ENCODE measurements at places on chromosomes 3 and 15. TPM values are rescaled to one million over a fixed set of nuclear protein-coding genes. Genes with fewer than 3 reads are reported as not detected.

GATM gene
- total RNA-seq: 1.3 TPM

BCL6 gene
- total RNA-seq: 41.0 TPM

CASR gene
- not detected for total RNA-seq

GRCh38 chr3:63764511-63764910 lies 54.6 kb upstream of the C3orf49 start:
- no peak for DNase-seq

DNA sequence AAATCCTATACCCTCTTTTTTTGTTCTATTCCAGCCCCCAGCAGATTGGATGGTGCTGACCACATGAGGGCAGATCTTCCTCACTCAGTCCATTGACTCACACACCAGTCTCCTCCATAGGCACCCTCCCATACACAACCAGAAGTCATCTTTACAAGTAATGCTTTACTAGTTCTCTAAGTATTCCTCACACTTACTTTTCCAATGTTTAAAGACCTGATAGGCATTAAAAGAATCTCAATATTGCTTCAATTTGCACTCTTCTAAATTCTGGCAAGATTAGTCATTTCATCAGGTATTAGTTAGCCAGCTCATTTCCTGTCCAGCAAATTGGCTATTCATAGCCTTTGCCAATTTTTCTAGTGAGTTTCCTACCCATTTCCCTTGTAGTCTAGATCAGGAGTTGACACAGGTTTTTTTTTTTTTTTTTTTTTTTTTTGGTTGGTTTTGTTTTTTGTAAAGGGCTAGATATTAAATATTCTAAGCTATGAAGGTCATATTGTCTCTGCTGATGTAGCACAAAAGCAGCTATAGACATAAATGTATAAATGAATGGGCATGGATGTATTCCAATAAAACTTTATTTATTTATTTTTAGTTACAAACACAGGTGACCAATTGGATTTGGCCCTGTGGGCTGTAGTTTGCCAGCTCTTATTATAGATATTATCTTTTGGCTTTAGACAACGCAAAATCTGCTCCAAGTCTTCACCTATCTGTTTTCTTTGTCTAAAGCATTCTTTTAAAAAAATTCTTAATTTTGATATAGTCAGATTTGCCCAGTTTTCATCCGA lies 76.1 kb downstream of the ABHD5 start:
- no peak for DNase-seq

C2CD4B gene
- not detected for total RNA-seq

DNA sequence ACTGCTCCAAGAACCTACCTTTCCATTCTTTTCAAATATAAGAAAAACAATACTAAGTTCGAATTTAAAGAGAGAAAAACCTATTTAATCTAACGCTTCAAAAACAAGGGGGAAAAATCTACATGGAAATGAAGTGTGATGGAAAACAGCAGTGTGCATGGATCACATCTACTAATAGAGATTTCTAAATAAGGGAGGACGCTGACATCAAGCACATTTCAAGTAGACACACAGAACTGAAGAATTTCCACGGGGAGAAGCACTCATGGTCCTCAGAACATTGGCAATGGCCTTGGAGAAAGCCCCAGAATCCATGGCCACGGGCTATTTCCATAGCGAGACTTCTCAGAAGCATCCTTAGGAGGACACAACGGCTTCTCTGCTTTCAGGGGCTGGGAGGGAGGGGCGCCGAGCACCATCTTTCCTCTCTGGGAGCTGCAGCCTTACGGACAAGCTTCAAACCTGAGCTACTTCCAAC lies 1.0 kb downstream of the TASOR start:
- DNase-seq: no peak

- DNase-seq: no peak
Measured at GRCh38 chr3:124273651-124274050, 281.7 kb upstream of the ROPN1 start.

GRCh38 chr3:111662907-111663306 lies 67.8 kb upstream of the ZBED2 start:
- DNase-seq: no peak

DNA sequence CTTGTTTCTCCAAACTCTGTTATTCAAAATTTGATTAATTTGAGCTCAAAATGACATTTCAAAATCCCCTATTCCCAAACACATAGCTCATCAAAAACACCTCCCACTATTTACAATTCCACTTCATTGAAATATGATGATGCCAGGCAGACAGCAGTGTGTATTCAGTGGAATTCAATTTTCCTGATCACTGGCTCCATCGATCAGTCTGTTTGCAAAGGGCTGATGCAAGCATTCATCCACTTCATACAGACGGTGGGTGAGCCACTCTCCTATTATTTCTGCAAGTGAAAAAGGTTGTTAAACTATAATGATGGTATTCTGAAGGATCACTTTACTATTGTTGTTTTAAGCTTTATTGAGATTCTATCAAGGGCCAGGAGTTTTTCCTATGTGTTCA lies 90.7 kb downstream of the RTP4 start:
- DNase-seq: no peak

DNA sequence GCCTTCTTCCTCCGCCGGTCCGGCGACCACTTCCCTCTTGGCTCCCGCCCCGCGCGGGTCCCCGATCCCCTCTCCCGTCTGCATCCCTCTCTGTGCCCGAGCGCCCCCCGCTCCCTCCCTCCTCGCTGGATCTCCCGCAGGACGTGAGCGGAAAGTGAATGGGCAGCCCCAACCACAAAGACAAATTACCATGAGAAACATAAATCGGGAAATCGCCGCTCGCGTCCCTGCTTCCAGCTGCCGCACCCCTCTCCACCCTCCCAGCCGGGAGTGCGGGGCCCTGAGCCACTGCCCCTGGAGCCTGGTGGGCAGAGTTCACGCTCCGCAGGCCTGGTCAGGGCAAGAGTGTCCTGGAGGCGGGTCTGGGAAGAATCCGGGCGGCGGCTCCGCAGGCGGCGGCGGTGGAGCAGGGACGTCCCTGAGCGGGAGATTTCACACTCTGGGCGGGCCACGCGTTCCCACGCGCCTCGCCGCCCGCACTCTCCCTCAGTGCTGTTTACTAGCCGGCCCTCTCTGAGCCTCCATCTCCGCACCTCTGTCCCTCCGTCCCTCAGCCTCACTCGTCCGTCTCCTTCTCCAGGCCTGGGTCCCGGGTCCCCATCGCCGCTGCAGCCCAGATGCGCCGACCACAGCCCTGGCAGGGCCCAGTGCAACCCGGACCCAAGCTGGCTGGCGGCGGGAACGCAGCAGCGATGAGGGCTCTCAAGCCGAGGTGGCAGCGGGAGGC lies 835 bp downstream of the SEMA5B start:
- DNase-seq: no peak

DNA sequence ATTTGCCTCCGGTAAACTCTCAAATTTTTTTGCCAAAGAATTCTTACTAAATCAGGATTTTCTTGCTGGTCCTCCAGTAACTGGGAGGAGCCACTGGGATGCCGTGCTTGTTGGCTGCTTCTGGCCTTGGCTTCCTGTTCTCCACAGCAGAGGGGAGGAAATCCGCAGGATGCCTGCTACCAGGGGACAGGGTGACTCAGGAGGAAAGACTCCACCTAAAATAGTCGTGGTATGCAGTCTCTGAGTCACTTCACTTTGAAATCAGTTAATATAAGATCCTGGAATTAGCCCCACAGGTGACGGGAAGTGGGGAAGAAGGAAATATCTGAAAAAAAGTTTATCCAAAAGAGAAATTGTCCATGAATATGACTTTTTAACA lies 6.5 kb upstream of the TM4SF18 start:
- DNase-seq: no peak

C3orf52 gene
- 0.42 TPM for total RNA-seq

DNA sequence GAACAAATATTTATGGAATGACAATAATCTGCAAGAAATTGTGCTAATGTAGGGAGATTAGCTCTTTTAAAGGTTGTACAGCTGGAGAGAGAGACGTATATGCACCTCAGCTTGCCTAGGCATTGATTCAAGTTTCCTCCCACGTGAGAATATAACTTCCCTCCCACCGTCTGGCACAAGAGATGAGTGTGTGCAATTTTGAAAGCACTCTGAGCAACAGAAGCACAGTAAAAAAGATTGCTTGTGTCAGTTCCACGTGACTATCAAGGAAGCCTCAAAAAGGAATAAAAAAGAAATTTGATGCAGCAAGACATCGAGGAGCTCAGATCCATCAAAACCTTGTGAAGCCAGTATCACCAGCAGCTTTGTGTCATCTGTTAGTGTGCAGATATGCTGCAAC lies 435.3 kb downstream of the TUSC7 start:
- no peak for DNase-seq

OCA2 gene
- total RNA-seq: 0.35 TPM

LYZL4 gene
- total RNA-seq: not detected

SCN11A gene
- not detected for total RNA-seq

DNA sequence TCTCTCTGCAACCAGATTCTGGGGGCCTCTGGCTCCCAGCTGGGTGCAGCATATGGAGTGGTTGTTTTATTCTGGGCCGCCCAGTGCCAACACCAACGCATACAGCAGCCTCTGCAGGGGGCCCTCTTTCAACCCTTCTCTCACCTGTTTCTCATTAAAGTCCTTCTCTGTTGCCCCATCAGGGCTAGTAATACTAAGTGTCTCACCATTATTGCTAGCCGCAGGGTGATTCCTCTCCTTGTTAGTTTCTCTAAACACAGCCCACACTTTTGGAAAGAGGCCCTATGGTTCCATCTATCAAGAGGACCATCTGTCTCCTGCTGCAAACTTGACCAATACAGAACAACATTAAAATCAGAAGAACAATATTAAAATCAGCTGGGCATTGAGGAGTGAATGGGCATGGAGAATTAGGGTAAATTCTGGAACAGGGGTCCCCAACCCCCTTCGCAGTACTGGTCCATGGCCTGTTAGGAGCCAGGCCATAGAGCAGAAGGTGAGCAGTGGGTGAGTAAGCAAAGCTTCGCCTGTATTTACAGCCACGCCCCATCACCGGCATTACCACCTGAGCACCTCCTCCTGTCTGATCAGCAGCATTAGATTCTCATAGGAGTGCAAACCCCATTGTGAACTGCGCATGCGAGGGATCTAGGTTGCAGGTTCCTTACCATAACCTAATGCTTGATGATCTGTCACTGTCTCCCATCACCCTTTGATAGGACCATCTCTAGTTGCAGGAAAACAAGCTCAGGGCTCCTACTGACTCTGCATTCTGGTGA lies 36.5 kb downstream of the ALS2CL start:
- DNase-seq: no peak

DNA sequence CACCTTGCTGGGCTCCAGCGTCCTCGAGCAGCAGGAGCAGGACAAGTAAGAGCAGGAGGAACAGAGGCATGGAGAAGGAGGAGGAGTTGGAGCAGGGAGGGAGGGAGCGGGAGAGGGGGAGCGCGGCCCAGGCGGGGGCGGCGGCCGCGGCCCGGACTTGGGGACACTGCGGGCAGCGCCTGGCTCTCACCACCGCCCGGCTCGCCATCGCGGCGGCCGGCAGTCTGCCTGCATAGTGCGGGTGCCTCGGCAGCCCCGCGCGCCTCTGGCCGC lies 440 bp downstream of the DCBLD2 start:
- no peak for DNase-seq

GRCh38 chr15:34436126-34436955 lies 1.3 kb downstream of the GOLGA8A start:
- no peak for DNase-seq

- DNase-seq: no peak
Measured at GRCh38 chr3:116216761-116217160, 228.5 kb downstream of the LSAMP start.

DNA sequence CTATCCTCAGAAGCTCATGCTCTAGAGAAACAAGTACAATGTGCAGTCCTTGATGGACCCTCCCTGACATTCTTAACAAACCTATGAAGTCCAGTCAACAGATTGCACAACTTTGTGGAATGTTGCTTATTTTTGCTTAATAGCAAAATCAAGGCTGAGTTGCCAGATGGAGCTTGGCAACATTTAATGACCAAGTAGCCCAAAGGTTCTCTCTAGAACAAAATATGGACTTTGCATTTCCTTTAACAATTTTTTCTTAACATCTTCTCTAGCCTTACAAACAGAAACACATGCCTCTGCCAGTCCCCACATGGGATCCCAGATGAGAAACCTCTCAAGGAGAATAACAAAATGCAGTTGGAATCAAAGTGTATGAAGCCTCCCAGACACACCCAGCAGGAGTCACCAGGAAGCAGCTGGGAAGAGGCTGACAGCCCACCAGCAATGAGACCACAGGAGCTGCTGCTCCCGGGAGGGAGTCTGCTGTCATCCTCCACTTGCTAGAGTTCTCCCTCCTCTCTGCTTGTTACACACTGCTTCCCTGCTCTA lies 422.5 kb upstream of the CDIN1 start:
- DNase-seq: no peak

DNA sequence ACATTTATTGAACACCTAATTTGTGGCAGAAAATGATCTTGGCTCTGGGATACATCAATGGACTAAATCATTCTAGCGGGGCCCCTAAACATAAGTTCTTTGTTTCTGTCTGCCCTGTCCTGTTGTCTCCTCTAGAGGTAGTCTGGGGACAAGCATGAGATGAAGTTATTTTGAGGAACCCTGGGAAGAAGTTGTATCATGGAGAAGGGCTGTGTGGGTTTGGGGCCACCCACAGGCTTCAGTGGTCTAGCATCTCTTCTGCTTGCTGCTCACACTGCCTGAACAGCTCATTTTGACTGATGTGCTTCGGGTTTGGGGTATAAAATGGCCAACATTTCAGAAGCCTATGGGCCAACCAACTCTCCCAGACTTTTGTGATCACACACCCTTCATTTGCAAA lies 50.3 kb upstream of the OSBPL11 start:
- DNase-seq: no peak

SI gene
- not detected for total RNA-seq

DNA sequence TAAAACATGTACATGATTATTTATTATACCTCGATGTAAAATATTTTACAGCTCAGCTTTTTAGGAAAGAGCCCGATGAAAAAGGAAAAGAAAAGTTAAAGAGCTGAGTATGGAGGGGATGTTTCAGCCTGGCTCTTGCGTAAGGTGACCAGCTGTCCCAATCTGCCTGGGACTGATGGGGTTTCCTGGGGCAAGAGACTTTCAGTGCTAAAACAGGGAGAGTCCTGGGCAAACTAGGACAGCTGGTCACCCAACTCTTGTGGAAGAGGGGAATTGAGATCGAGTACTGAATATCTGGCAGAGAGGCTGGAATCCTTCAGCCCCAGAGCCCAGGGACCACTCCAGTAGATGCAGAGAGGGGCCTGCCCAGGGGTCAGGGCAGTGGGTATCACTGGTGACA lies 21.0 kb downstream of the DUOX2 start:
- no peak for DNase-seq

DNA sequence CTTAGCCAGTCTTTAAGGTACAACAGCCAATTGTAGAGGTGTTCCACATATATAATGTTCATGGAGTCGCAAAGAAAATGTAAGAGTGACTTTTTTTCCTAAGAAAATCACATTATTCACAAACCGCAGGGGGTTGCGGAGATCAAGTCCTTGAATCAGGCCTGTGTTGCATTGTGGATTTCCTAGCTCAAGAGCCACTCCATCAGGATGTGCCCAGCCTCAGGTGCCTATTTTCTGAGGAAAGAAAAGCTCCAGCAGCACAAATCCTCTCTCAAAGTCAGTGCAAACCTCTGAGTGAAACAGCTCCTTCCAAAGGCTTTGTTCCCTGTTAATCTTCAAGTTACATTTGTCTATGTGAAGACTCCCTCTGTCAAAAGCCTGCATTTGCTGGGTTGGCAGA lies 349.4 kb downstream of the CLSTN2 start:
- DNase-seq: no peak
